ENCODE measurements at places on chromosomes 3 and 15. TPM values are rescaled to one million over a fixed set of nuclear protein-coding genes. Genes with fewer than 3 reads are reported as not detected.
A peak's percentile ranks its signal among the peaks of the same experiment; 100 is the strongest.

- DNase-seq: peak; percentile 95
Measured at GRCh38 chr3:9396301-9396631, 1.1 kb upstream of the SETD5 start.

- no peak for DNase-seq
Measured at GRCh38 chr15:84734794-84735479, 13.5 kb upstream of the ZNF592 start.

DNA sequence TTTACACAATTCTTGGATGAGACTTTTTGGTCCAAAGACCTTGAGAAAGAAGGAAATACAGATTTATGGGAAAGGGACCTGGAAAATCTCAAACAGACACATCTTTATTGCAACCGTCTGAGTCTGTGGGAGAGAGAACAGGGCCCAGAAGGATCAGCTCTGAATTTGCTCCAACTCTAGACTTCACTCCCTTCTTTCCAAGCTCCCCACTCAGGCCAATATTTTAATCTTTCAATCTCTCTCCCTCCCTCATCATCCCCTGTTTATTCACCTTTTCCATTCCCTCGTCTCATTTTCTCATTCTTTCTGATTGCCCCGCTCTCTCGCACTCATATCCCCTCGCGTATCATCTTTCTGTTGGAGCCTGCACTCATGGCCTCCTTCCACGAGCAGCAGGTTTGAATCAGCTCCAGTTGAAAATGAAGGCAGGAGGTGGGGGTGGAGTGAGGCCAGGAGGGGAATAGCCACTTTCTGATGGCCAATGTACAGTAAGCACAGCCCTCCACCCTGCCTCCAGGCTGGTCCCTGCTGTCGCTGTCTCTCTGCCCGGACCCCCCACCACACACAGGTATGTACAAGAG lies 63.6 kb upstream of the BOC start:
- DNase-seq: peak; percentile 87

GRCh38 chr3:144244662-144245061 lies 273.0 kb downstream of the DIPK2A start:
- no peak for DNase-seq

DNA sequence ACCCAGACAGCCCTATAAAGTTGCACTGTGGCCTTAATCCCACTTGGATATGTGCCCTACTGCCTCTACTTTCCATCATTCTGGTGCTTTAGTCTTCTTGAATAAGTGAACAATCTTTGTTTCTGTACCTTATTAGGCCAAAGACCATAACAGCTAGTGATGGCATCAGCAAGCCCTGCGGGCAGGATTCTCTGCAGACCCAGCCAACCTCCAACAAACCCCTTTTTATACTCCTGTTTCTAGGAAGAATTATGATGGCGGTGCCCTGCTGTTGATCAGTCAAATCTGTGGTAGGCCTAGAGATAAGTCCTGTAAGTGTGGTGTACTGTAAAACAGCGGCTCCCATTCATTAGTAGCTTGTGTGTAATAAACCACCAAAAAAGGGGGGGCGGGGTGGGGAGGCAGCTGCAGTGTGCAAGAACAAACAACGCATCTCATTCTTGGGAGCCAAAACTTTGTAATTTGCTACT lies 40.5 kb downstream of the SOX2 start:
- no peak for DNase-seq

The GOLGA8Q gene
- 5.2 TPM for total RNA-seq

The CIP2A gene
- total RNA-seq: not detected

DNA sequence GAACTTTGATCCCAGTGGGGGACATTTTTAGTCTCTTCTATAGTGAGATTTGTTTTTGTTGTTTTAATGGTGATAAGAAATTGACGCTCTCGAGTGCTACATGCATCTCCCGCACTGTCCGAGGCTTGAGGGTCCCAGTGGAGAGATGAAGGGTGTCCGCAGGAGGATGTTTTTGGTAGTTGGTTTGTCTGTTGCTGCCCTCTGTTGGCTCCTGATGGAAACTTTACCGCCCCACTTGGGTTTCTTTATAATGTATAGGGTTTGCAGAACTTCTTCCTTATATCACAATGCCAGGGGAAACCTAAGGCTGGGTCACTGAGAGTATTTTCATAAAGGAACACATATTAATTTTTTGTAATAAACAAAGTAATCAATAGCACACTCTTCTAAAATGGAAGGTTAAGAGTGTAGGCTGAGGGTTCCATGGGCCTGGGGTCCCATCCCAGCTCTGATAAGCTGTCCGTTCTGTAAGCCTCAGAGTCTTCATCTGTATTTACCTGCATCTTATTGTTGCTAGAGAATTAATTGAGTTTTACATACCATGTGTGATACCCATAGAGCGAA lies 185.3 kb upstream of the FEZF2 start:
- DNase-seq: no peak

The CD86 gene
- total RNA-seq: 4.3 TPM

The TRIM71 gene
- total RNA-seq: not detected

DNA sequence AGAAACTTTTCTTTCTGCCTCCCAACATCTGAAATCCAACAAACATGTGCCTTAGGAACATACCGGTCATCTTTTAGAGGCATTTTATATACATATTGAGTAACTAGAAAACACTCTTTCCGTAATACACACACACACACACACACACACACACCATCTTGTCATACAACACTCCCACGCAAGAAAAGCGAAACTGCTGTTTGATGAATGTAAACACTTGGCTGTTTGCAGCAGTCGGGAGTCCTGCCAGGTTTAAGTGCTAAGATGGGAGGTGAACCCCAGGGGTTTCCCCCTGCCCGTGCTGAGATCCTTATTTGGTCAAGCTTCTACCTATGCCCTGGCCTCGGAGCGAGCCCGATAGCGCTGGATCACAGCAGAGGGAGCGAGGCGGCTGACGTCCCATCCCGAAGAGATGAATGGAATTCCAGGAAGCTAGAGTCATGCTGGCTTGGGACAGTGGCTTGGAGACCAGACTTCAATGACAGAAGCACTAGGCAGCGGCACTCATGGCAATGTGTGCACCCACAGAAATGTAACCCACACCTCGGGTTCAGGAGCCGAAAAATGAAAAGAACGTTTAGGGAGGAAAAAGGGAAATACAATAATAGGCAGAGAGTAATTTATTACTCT lies 1.3 kb upstream of the THBS1 start:
- peak; percentile 78 for DNase-seq

The STRA6 gene
- total RNA-seq: 62.6 TPM

DNA sequence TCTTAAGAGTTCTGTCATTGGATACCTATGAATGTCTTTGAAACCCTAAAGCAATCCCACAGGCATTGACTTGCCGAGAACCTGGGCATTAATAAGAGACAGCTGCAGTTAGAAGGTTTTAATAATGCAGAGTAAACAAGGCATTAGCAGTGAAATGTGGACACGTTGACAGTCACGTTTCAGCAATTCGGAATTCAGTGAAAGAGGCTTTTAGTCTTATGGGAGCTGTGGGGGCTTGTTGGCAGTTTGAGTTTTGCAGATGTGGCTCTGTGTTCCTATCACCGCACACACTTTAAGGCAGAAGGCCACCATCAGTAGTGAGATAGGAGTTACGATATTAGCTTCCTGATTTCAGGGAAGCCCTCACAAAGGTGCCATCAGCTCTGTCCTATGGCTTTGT lies 145.2 kb upstream of the NUDT16 start:
- no peak for DNase-seq

DNA sequence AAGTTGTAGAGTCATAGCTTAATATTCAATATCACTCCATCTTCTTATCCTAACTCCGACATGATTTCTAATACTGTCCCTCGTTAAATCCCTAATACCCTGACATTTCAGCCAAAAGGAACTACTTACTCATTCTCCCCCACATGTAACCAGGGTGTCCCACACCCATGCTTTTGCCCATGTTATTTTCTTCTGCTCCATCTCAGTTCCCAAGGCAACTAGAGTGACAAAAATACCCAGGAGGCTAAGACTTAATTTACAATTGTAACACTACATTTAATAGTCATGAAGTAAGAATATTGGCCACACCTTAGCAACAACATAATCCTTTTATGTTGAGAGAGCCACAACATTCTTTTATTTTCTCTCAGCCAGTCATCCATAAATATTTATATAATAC lies 248.5 kb upstream of the TGFBR2 start:
- DNase-seq: no peak

DNA sequence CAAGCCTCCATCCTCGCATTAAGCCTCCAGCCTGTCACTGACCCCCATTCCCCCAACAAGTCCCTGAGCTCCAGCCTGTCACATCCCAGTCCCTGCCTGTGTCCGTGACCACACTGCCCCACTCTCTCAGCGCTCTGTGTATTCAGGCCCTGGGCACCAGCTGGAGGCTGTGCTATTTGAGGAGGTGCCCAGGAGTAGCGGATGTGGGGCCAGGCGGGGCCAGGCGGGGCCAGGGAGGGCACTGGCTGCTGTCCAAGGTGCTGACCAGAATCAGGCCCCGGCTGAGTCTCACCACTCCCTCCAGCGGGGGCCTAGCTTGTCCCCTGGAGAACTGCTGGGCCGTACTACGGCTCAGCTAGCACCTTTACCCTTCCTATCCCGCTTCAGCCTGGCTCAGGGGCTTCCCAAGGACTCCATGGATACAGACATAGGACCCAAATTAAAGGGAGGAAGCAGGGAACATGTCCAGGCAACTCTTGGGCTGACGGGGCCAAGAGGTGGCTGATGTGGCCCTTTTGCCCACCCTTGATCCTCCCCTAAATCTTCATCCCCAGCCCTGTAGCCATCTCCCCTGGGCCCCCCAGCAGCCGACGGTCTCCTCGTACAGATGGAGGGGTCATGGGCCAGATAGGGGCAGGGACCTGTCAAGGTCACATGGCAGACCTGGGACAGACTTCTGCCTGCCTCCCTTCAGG lies 1.1 kb downstream of the HHATL start:
- DNase-seq: no peak

The COL7A1 gene
- 0.88 TPM for total RNA-seq

DNA sequence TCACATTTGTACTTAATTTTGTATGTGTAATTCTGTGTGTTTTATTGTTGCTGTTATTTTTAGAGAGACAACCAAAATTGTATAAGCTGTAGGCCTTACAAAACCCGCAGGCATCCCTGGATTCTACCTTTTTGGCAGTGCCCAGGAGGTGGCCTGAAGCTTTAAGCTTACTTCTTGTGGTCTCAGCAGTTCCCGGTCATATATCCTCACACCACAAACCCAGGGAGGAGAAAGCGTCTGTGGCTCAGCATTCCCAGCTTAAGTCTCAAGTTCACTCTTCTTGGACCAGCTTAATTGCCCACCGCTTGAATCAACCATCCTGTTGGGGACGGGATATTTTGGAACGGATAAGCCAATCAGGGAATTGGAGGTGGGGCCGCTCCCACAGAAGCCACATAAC lies 36.7 kb downstream of the C2CD4A start:
- DNase-seq: no peak

Data from uterus (tissue), 4 donors.